Sigmoid colon (tissue), 7 donors: ENCODE measurements at places on chromosomes 2 and 18. TPM values are rescaled to one million over a fixed set of nuclear protein-coding genes. Genes with fewer than 3 reads are reported as not detected.

Gene DLGAP1
- total RNA-seq, result 2.1 TPM

Gene USP34
- total RNA-seq, result 136 TPM

Gene DAW1
- not detected for total RNA-seq

DNA sequence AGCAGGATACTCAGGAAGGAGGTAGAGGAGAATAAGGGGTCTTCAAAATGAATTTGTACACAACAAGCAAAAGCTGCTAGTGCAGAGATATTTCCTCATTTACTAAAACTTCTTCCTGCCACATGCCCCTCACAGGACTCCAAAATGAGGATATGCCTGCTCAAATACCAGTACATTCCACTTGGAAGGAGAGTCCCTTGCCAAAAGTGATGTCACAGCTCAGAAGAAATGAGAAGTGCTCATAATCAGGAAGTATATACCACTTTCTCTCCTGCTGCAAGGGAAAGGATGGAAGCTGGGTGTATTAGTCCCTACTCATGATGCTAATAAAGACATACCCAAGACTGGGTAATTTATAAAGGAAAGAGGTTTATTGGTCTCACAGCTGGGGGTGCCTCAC lies 87.7 kb upstream of the FSHR start:
- no peak overlapping the region for H3K27ac ChIP-seq
- no peak for DNase-seq
- no peaks in the 10 kb centered on the region for H3K4me1 ChIP-seq
- no peak overlapping the region for H3K4me3 ChIP-seq
- H3K36me3 ChIP-seq, result no peaks in the 10 kb centered on the region

DNA sequence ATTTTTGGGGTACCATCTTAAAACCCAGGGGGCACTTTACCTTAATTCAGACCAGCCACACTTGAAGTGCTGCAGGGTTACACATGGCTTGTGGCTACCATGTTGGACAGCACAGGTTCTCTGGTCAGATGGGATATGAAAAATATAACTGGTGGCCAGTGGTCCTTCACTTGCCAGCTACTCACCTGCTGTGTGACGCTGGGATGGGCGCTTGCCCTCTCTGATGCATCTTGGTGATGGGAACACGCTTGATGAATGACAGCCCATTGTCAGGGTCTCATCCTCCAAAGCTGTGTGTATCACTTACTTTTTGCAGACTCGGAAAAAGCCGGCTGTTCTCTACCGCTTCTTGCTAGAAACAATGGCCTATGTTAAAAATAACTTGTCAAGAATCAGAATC lies 22.5 kb downstream of the HJURP start:
- no peak overlapping the region for H3K4me3 ChIP-seq
- H3K36me3 ChIP-seq, result no peaks in the 10 kb centered on the region

GRCh38 chr18:25595274-25596060 lies 243.5 kb upstream of the ZNF521 start:
- no peak overlapping the region for H3K27ac ChIP-seq
- H3K36me3 ChIP-seq, result no peaks in the 10 kb centered on the region

Gene ICOS
- total RNA-seq, result not detected
